ENCODE measurements at places on chromosomes 12 and 14.

- DNase-seq: no peak
Observed at GRCh38 chr14:61589691-61590581, 105.4 kb upstream of the HIF1A start.

GRCh38 chr12:132622437-132623071 is 4.0 kb downstream of the P2RX2 start:
- DNase-seq: no peak

DNA sequence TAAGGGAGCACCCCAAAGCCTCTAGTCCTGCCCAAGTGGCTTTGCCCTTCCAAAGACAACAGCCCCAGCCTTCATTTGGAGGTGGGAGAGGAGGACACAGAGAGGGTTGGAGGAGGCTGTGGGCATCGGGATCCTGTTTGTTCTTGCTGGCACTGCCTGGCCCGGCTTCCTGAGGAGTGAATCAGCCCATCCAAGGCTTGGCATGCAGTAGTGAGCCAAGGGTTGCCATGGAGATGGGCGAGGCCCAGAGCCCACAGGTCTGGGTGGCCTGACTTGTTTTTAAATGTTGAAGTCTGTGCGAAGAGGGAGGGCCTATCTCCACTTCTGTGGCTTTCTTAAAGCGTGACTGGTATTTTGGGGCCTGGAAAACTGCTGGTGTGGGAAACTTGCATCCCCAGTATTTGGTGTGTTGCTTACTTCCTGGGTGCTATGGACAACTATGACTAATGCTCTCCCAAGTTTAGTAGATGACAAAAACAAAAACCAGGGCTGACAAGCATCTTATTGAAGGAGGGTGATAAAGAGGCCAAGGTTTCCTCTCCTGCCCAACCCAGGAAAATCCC is 15.8 kb downstream of the CD9 start:
- DNase-seq: no peak

- no peak for DNase-seq
Observed at GRCh38 chr14:55121628-55122439, 7.2 kb upstream of the LGALS3 start.

DNA sequence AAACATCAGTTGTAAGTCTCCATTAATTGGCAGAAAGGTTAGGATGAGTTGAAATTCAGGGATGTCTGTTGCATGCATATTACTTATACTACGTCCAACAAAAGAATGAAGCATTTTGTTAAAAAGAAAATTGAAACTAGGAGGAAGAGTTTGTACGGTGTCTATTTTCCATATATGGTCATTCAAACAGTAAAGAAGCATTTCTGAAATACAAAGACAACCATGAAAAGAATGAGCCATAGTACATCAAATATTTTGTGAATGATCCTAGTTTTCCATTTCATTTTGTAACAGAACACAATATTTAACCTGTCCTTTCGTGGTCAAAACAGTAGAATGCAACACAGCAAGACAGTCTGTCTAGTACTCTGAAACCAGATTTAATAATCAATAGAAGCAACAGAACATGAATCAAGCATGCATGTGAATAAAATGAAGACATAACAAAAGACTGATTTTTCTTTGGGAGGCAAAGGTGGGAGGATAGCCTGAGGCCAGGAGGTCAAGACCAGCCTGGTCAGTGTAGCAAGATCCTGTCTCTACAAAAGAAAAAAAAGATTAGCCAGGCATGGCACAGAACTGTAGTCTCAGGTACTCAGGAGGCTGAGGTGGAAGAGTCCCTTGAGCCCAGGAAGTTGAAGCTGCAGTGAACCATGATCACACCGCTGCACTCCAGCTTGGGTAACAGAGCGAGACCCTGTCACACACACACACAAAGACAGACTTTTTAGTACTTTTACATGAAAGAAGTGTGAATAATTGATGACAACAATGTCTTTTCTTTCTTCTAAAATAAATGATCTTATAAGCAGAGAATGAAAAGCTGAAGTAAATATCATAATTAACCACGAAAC is 156.0 kb downstream of the LRIG3 start:
- DNase-seq: no peak

DNA sequence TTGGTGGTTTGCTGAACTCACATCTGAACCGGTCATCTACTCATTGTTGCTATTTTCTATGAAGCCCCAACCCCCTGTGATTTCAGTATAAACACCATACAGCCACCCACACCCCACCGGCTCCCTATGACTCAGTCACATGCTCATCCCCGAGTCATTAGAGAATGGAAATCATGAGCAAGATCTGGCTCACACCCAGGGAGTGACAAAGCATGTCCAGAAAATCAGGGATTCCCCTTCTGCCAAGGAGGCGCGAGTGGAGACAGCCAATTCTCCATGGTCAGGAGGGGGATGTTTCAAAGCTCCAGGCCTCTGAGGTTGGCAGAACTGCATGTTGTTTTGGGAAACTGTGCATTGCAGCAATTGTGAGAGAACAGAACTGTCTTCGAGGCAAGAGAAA is 657.5 kb upstream of the TBX3 start:
- no peak for DNase-seq

DNA sequence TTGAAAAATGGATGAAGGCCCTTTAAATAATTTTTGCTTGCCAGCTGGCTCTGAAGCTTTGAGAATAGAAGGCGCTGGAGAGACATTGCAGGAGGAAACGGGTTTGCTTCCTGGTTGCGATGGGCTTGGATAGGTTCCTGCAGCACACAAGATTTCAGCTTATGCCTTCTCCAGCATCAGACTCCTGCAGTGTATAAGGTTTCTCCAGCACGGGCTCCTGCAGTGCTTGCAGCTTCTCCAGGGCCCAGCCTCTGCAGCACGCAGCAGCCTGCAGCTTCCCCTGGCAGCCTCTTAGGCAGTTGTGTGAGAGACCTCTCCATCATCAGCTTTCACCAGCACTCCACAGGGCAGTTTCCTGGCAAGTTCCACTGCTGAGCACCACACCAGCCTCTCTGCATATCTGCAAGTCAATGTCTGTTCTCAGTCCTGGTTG is 78.7 kb upstream of the ZDHHC17 start:
- DNase-seq: no peak

DNA sequence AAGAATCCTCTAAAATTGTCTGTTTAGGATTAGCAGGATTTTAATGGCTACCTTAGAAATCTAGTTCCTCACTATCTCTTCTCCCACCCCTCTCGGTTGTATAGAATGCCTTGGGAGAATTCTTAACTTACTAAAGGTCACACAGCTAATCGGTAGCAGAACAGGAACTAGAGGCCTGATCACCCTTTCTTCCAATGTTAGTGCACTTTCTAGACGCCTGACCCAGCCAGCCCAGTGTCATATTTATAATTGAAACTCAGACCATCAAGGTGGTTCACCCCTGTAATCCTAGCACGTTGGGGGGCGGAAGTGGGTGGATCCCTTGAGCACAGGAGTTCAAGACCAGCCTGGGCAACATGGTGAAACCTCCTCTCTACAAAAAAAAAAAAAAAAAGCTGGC is 1.7 kb downstream of the TIGAR start:
- no peak for DNase-seq

DNA sequence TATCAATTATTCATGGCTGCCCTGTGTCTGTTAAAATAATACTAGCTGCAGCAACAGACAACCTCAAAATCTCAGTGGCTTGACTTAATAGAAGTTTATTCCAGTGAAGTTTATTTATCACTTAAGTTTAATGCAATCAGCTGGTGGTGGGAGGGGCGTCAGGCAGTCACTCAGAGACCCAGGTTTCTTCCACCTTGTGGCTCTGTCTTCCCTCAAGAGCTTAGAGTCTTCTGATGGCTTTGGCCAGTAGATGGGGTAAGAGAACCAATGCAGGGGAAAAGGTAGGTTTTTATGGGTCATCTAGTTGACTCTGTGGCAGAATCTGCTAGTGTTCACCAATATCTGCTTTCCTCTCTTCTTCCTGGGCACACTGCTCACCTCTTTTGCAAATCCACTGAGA is 668.9 kb downstream of the AACS start:
- no peak for DNase-seq

DNA sequence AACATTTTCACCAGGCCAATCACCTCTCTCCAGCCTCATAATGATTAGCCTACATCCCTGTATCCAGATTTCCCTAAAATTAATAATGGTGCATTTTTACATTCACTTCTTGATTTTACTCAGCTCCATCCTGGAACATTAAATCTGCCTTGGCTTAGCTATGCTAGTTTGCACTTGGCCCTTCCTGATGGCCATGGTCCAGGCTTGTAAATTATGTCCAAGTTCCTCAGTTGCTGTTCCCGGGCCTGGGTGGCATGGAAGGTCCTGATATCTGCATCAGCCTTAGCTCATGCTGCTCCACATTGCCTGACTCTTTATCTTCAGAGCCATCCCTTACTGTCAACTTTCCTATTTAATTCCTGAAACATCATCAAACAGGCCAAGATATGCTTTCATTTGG is 11.1 kb upstream of the METTL17 start:
- DNase-seq: no peak

- DNase-seq: no peak
Observed at GRCh38 chr14:82886670-82887069, 1353.0 kb upstream of the SEL1L start.

- no peak for DNase-seq
Observed at GRCh38 chr12:52232674-52233461, at the start of gene KRT7. KRT7 (plus strand) TSS chr12:52233243; CDS start chr12:52233297, 54 bp downstream.

GRCh38 chr14:88007608-88008007 is 2.7 kb downstream of the GPR65 start:
- no peak for DNase-seq

DNA sequence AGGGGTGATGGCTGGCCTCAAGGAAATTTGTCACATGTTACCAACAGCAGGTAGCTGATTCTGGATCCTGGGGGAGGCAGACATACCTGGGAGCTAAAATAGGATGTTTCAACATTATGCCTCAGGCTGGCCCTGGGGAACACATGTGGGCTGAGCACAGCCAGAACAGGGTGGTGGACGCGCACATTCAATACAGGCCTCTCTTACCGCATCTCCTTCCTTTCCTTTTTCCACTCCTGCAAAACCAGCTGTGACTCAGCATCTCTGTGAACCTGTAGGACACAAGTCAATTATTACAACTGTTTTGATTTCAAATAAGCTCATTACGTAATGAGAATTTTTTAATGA is 61.0 kb downstream of the NT5DC3 start:
- DNase-seq: no peak

GRCh38 chr12:91620992-91621391 is 438.4 kb upstream of the DCN start:
- DNase-seq: no peak

- no peak for DNase-seq
Observed at GRCh38 chr14:85087201-85087600, 442.7 kb upstream of the FLRT2 start.

DNA sequence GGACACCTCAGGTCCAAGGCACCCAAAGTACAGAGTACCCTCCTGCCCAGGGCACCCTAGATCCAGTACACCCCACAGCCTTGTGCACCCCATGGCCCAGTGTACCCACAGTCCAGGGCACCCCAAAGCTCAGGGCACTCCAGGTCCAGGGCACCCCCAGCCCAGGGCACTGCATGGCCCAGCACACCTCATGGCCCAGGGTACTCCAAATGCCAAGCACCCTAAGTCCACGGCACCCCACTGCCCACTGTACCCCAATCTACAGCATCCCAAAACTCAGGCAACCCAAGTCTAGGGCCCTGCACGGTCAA is 6.0 kb downstream of the JAG2 start:
- no peak for DNase-seq

GRCh38 chr12:76113800-76114757 is 29.6 kb upstream of the NAP1L1 start:
- no peak for DNase-seq

DNA sequence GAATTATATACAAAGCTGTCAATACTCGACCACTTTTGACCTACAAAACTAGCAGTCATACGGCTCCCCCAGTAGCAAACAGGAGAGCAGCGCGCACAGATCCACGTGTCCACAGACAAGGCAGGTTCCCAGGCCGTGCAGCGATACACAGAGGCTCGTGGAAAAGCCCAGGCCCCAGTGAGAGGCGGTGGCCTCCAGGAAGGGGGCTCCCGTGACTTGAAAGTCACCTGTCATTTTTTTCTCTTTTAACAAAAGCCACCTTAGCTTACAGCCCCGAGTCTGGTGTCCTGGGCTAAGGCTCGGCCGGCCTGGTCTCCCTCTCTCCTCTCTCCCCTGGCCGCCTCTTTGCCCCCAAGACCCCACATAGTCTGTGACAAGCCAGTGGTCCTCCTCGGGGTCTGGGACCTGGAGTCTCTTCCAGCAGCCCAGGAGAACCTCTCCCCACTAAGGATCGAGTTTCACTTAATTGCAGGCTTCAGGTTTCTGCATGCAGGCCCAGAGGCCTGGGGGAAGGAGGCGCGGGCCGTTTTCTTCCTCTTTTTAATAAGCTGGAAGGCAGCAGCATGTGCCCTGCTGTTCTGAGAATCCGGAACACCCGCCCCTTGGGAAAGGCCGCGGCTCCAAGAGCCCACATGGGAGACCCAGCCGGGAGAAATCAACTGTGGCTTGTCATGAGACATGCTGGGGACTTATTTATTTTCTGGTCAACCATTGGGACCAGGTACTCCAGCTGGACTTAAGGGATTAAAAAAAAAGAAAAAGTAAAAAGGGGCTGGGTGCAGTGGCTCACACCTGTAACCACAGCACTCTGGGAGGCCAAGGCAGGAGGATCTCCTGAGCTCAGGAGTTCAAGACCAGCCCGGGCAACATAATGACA is 15.9 kb downstream of the NCOR2 start:
- DNase-seq: no peak

DNA sequence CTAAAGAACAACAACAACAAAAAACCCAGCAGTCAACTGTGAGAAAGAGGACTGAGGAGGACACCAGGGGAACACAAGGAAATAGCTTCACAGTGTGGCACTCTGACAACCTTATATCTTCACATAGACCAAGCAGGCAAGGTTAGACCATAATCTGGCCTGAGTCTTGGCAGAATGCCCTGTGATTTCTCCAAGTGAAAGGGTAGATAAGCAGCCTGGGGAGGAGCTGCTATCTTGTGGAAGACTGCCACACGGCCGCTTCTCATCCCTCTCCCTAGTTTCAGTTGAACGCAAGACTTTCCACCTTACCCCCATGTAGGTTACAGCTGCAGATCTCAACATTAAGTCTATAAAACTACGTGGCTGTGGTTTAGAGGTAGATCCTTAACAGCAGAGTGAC is 3.7 kb downstream of the SLC25A21 start:
- DNase-seq: no peak

DNA sequence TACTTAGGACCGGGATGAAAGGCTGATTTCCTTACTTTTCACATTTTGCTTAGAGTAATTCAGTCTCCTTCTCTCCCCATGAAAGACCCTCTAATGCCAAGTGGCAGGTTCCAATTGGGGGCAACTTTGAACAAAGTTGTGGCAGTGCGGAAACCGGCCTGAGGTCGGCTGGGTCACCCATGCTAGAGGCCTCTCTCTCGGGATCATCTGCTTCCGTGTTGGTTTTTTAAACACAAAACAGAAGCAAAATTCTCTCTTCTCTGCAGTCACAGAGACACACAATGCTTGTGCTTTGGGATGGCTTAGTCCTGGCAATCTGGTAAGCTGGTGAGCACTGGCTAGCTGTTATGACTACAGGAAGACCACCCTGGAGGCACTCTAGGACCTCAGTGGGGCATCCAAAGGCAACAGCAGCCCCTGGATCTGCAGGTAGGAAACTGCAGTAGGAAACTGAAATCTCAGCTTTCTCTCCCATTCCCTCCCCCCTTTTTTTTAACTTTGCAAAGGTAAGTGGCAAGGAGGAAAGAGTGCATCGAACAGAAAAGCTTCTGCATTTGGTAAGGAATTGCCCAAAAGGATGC is 102.1 kb downstream of the BCL11B start:
- DNase-seq: no peak

- DNase-seq: no peak
Observed at GRCh38 chr12:94584377-94584776, 66.0 kb downstream of the TMCC3 start.

- DNase-seq: no peak
Observed at GRCh38 chr12:9405886-9406563, 197.8 kb upstream of the PZP start.

- no peak for DNase-seq
Observed at GRCh38 chr12:65823513-65824375, 539 bp upstream of the HMGA2 start.

Measured in SK-N-MC (cell line).